Activated CD4-positive, alpha-beta T cell treated with anti-CD3 and anti-CD28 coated beads for 48 hours (primary cell): ENCODE measurements at places on chromosomes 5 and 9.

DNA sequence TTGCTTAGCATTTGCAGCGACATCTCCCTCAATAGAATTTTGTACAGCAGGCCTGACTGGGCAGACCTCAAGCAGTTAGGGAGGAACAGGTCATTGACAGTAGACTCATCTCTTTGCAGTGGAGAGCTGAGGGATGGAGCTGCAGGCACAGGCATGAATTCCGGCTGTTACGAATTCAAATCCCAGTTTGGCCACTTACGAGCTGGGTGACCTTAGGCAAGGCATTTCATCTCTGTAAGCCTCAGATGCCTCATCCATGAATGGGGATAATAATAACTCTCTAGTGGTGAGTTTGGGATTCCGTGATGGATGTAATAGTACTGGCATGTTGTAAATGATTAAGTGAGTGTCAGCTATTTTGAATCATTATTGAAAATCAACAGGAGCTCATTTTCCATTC, 195.3 kb downstream of the SEMA6A start:
- no peak for DNase-seq

GRCh38 chr5:73514418-73514817, 16.2 kb downstream of the BTF3 start:
- DNase-seq: no peak

GRCh38 chr5:75337366-75338021, 474 bp downstream of the HMGCR start:
- peak; percentile 51 for DNase-seq

- peak; percentile 10 for DNase-seq
Observed at GRCh38 chr5:93721071-93721470, 20.3 kb downstream of the POU5F2 start.

GRCh38 chr9:81052846-81053245, 636.5 kb downstream of the TLE1 start:
- no peak for DNase-seq

- DNase-seq: no peak
Observed at GRCh38 chr9:129026442-129027223, 1.5 kb downstream of the SH3GLB2 start.

DNA sequence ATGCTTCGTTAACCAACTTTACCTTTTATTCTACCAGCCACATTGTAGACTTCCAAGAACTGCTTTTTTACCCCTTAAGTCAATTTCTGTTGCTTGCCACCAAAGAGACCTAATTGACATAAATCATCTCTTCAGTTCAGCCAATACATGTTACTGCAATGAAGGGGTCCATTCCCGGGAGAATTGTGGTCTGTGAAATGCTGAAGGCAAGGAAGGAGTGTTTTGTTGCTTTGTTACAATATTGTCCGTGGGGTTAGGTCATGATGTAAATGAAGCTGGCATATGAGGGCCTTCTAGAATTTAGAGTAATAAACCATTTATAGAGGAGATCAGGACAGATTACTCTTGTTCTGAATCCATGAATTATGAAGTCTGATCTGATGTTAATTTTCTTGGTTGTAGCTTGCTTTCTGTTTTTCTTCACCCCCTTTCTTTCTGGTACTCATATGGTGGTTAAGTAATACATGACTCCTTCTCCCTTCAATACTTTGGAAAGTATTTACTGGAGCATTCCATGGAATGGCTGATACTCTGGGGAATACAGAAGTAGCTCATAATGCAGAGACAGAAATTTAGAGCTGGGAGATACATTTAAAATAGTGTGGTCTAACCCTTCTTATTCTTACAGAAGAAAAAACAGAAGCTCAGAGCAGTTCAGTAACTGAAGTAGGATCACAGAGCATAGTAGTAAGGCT, 297.0 kb upstream of the CLINT1 start:
- DNase-seq: no peak

GRCh38 chr9:114953959-114954358, 23.6 kb upstream of the TNFSF8 start:
- peak; percentile 37 for DNase-seq

DNA sequence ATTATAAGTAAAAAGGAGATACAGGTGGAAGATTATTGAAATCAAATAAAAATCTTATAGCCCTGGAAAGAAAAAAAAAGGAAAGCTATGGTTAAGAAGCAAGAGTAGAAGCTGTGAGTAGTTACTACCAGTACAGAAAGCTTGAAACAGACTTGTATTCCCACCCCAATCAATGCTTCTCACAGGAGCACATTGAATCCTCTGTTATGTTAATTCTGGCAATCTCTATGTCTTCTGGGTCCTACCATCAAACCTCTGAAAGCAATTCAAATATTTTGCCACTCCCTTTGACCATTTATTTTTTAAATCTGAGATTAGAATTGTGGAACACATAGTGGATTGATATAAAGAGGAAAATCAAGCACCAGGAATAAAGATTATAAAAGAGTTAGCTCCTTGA, 186.5 kb downstream of the MEF2C start:
- no peak for DNase-seq
